AG09319 (cell line): ENCODE measurements at places on chromosomes 1 and 21.

GRCh38 chr1:214319938-214320337, 39.0 kb downstream of the SMYD2 start:
- DNase-seq: no peak

DNA sequence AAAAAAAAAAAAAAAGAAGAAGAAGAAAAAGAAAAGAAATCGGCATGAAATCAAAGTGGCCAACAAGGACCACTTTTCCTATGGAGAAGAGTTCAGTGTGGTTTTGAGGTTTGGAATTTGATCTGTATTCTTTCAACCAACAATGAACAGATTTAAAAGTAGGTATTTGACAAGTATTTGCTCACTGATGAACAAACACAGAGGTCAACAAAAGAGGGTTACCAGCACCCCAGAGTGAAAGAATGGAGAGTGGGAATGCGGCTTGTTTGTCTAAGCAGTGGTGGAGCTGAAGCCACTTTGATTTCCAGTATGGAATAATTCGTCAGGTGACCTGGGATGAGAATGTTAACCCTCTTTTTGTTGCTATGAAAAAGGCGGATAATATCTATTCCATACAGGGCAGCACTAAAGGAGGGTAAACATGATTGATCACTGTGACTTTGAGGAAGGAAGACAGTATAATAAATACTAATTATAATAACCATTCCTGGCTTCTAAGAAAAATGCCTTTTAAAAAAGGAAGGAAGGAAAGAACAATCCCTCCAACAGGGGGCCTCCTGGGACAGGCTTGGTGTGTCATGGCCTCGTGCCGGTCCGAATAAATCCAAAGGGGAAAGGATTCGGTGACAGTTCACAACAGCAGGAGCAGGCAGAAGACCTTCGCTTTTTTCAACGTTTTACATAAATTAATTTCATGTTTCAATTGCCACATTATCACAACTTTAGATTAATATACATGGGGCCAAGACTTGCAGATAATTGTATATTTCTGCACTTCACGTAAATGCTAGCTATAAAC, 37.2 kb upstream of the SIM2 start:
- DNase-seq: no peak

- no peak for DNase-seq
Observed at GRCh38 chr1:15962176-15962575, 13.7 kb downstream of the ZBTB17 start.

- DNase-seq: no peak
Observed at GRCh38 chr1:51289676-51290488, 40.5 kb downstream of the TTC39A start.

- DNase-seq: no peak
Observed at GRCh38 chr1:35931446-35932157, 697 bp downstream of the AGO3 start.

DNA sequence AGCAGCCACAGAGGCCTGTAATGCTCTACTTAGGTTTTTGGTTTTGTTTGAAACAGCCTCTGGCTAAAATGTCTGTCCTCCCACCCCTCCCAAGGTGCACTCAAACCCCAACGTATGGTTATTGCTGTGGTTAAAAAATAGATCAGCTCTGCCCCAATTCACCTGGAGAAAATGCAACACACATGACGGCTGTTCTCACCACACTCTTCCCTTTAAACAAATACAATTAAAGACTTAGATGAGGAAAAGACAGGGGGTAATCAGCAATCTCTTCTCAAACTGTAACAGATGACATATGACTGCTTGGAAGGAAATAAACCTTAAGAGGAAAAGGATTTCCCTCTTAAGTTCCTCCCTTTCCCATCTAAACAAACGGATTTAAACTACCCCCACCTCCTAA, 6.2 kb upstream of the MTMR11 start:
- DNase-seq: no peak
